ENCODE measurements at places on chromosomes 11 and 22.

GRCh38 chr11:117759305-117759704 lies 37.7 kb downstream of the DSCAML1 start:
- no peak for DNase-seq

DNA sequence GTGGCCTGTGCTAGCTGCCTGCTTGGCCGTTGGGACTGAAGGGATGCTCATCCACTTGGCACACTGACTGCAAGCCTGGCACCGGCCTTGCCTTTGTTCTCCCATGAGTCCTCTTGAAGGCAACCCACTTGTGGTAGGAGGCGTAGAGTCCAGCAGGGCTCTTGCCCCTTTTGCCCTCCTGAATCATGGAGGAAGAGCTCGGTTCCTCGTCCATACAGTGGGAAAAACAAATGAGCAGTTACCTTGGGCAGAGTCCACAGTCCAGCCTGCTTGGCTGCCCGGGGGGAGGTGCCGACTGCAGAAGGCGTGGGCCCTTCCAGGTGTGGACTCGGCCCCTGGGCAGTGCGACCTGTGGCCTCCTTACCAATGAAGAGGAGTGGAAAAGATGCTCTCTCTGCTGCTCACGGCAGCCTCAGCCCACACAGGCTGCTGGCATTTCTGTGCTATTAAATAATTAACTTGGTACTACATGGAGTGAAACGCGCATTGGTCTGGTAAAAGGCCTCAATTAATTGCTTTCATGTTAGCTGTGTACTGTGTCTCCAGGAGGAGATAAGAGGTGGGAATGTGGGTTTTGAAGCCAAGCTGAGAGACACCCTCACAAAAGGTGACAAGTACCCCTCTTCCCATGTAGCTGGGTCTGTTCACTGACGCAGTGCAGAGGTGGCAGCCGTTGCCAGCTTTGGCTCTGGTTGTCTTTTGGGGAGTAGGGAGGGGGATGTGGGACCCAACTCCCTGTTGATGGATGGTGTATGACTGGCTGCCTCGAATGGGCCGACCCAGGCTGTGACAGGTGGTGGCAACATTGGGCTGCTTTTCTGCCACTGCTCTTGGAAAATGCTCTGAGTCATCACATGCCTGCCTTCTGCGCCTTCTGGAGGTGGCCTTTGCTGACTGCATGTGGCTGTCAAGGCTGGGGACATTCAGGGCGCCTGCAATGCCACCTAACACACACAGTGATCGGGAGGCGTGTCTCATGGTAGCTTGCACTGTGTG lies 26.8 kb upstream of the B3GAT1 start:
- DNase-seq = no peak

- DNase-seq = no peak
These were observed 1.2 kb upstream of the MIOX start for GRCh38 chr22:50485221-50486131.

GRCh38 chr22:23563111-23563510 lies 17.0 kb downstream of the IGLL1 start:
- DNase-seq = no peak

- no peak for DNase-seq
These were observed 1.3 kb downstream of the BMAL1 start for GRCh38 chr11:13278609-13279486.

GRCh38 chr11:12066056-12066798 lies 44.2 kb upstream of the MICAL2 start:
- DNase-seq = no peak
